PC-3 (cell line): ENCODE measurements at places on chromosomes 16 and 17. TPM values are rescaled to one million over a fixed set of nuclear protein-coding genes. Genes with fewer than 3 reads are reported as not detected.
A peak's percentile ranks its signal among the peaks of the same experiment; 100 is the strongest.

GRCh38 chr16:72787130-72787513 lies 260.8 kb downstream of the ZFHX3 start:
- H3K4me1 ChIP-seq = peaks cover 17% of the 10 kb centered on the region
- DNase-seq = no peak
- H3K4me3 ChIP-seq = peak overlapping the region; percentile 56
- no peaks in the 10 kb centered on the region for H3K36me3 ChIP-seq
- H3K27ac ChIP-seq = peak overlapping the region; percentile 63
- H3K27me3 ChIP-seq = no peaks in the 10 kb centered on the region

GRCh38 chr16:68389006-68389405 lies 59.3 kb downstream of the SMPD3 start:
- H3K4me3 ChIP-seq = no peak overlapping the region
- no peaks in the 10 kb centered on the region for H3K27me3 ChIP-seq
- no peak for DNase-seq
- no peaks in the 10 kb centered on the region for H3K4me1 ChIP-seq
- no peak overlapping the region for H3K27ac ChIP-seq

GRCh38 chr17:80021600-80021999 lies 14.1 kb downstream of the TBC1D16 start:
- no peak overlapping the region for H3K4me3 ChIP-seq
- no peak overlapping the region for H3K27ac ChIP-seq
- no peaks in the 10 kb centered on the region for H3K27me3 ChIP-seq
- H3K4me1 ChIP-seq = no peaks in the 10 kb centered on the region
- no peak for DNase-seq
- H3K36me3 ChIP-seq = no peaks in the 10 kb centered on the region

- H3K4me3 ChIP-seq = peak within 1 kb of the TSS; percentile 76
- 0 out of 2 replicates have a peak, but pooled peaks cover 5% of the 10 kb centered on the region for H3K4me1 ChIP-seq
- H3K36me3 ChIP-seq = no peaks in the 10 kb centered on the region
- no peaks in the 10 kb centered on the region for H3K27me3 ChIP-seq
Observed at GRCh38 chr16:1414532-1415260, at the start of gene UNKL. Gene UNKL (minus strand): TSS chr16:1414704. CDS start chr16:1414691, 13 bp downstream.

DNA sequence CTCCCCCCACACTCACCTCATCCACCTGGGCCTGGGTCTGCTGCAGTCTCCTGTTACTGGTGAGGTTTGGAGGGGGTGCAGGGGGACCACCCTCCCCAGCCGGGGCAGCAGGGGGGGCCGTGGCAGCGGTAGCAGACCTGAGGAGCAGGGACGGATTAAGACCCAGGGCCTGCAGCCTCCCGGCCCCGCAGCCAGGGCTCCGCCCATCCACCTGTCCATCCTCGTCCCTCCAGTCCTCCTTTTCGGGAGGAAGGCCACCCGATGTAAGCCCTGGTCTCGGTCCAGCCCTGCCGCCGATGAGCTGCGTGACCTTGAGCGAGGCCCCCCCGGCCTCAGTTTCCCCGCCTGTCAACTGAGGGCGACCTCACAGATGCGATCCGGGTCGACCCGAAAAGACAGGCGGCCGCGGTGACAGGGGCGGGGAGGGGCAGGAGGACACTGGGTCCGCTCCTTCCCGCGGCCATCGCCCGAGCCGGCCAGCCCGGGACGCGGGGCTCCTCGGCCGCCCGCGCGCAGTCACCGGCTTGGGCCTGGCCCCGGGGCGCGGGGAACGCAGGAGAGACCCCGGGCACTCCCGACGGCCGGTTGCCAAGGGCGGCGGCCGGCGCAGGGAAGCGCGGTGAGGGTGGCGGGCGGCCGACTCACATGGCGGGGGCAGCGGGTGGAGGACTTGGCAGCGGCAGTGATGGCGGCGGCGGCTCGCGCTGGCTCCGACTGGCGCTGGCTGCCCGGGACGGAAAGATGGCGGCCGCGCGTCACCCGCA lies at the start of gene VAMP2:
VAMP2 (minus strand) TSS at position 716 of the 764 bp plus-strand sequence; CDS start at position 647, 69 bp downstream.
- peak; percentile 60 for DNase-seq

GRCh38 chr16:58507963-58508670 lies 7.2 kb upstream of the SETD6 start:
- no peaks in the 10 kb centered on the region for H3K4me1 ChIP-seq
- no peak overlapping the region for H3K27ac ChIP-seq
- H3K27me3 ChIP-seq = no peaks in the 10 kb centered on the region
- no peak for DNase-seq
- H3K4me3 ChIP-seq = no peak overlapping the region
- no peaks in the 10 kb centered on the region for H3K36me3 ChIP-seq

DNA sequence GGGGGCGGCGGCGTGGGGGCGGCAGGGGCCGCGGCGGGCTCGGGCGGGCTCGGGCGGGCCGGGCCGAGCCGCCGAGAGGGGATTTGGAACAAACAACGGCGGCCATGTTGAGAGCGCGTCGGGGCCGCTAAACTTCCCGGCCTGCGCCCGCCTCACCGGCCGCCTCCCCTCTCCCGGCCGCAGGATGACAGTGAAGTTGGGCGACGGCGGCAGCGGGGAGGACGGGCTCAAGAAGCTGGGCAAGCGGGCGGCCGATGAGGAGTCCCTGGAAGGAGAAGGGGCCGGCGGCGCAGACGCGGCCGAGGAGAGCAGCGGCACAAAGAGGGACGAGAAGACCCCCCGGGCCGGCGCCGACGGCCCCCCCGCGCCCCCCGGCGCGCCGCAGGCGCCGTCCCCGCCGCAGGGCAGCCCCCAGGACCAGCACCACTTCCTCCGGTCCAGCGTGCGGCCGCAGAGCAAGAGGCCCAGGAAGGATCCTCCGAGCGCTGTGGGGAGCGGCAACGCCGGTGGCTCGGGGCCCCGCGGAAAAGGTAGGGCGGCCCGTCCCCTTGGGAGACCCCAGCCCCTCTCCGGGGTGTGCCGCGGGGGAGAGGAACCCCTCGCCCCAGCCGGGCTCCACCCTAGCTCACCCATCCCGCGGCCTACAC lies 2.4 kb downstream of the CRAMP1 start:
- peaks cover 20% of the 10 kb centered on the region for H3K4me1 ChIP-seq
- no peak overlapping the region for H3K27ac ChIP-seq

- H3K4me3 ChIP-seq = no peak overlapping the region
- H3K27me3 ChIP-seq = no peaks in the 10 kb centered on the region
- H3K36me3 ChIP-seq = no peaks in the 10 kb centered on the region
Observed at GRCh38 chr16:53715023-53715384, 11.0 kb downstream of the FTO start.

GRCh38 chr16:30949650-30950515 lies 1.0 kb downstream of the ORAI3 start:
- H3K27ac ChIP-seq = no peak overlapping the region
- peak overlapping the region; percentile 79 for H3K4me3 ChIP-seq
- no peaks in the 10 kb centered on the region for H3K27me3 ChIP-seq
- DNase-seq = peak; percentile 20

DNA sequence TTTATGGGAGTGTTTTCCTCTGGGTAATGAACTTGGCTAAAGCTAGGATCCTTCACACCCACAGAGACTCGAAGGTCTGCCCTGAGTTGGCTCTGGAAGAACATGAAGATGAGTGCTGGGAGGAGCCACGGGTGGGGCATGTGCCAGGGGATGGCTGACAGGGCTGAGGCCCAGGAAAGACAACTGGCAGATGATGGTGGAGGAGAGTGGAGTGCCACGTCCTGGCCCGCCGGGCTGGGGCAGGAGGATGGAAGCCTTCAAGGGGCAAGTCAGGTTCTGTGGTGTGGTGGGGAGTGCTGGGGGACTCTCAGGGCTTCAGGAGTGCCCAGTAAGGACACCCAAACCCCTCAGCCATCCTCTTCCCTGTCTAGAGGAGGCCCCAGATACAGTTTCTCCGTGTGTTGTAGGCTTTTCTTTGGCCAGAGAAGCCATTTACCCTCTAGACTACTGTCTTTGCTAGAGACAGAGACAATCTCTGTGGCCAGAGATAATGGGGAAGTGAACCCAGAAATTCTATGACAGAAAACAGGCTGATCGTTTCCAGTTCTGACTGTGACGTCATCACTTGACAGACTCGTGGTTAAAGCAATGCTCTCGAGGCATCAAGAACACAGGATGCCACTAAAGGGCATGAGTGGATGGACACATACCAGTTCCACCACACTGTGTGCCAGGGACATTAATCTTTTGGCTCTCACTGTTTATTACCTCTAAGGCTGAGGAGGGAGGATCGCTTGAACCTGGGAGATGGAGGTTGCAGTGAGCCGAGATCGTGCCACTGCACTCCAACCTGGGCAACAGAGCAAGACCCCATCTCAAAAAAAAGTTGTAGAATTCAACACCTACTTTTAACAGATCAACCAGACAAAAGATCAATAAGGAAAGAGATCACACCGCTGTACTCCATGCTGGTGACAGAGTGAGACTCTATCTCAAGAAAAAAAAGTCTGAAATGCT lies 18.6 kb upstream of the SLC5A10 start:
- H3K4me1 ChIP-seq = peaks cover 4% of the 10 kb centered on the region; the same call in 1 of the 2 replicates
- DNase-seq = no peak
- H3K36me3 ChIP-seq = peaks cover 12% of the 10 kb centered on the region; the same call in 1 of the 2 replicates
- H3K27ac ChIP-seq = no peak overlapping the region

DNA sequence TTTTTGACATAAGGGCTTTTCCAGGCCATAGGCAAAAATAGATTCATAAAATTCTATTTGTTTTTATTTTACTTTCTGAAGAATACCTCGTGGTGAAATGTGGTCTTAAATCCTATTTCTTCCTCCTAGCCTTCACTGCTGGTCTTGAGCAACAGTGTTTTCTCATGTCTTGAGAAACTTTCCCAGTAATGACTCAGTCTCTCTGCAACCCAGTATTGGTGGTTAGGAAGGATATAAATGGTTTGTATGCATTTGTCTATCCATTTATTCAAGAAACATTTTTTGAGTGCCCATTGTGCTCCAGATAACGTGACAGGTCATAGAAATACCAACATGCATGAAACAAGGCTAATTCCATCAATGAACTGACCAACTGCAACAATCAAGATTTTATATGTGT lies 213.9 kb downstream of the TMEM114 start:
- H3K27ac ChIP-seq = no peak overlapping the region
- H3K27me3 ChIP-seq = no peaks in the 10 kb centered on the region
- H3K4me3 ChIP-seq = no peak overlapping the region
- no peaks in the 10 kb centered on the region for H3K4me1 ChIP-seq

DNA sequence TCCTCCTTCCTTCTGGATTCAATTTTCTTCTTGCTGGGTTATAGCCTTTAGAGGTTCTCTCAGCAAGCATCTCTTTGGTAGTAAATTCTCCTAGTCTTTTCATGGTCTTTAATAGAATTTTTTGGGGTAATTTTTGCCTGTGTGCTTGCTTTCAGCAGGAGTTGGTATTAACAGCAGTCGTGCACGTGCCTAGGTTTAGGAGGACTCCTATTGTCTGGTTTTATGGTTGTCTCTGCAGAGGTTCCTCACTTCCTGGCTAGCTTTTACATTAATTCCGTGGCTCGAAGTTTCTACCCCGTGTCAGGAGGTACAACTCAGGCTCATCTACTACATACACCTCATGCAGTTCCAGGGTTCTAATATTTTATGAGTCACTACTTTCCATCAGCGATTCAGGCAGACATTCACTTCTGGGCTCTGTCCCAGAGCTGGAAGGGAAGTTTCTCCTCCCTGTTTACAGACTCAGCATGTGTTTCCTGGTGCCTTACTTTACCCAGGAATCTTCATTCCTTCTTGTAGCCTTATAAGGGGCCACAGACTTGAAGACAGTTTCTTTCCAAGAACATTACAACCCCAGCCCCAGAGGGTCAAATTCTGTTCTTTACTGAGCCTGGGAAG lies 643.6 kb downstream of the HS3ST4 start:
- H3K36me3 ChIP-seq = no peaks in the 10 kb centered on the region
- H3K27ac ChIP-seq = no peak overlapping the region
- no peak for DNase-seq

GRCh38 chr16:84532291-84532724 lies 27.8 kb upstream of the MEAK7 start:
- H3K36me3 ChIP-seq = no peaks in the 10 kb centered on the region
- no peak overlapping the region for H3K4me3 ChIP-seq
- no peak for DNase-seq
- no peaks in the 10 kb centered on the region for H3K4me1 ChIP-seq
- H3K27ac ChIP-seq = no peak overlapping the region
- H3K27me3 ChIP-seq = no peaks in the 10 kb centered on the region

DNA sequence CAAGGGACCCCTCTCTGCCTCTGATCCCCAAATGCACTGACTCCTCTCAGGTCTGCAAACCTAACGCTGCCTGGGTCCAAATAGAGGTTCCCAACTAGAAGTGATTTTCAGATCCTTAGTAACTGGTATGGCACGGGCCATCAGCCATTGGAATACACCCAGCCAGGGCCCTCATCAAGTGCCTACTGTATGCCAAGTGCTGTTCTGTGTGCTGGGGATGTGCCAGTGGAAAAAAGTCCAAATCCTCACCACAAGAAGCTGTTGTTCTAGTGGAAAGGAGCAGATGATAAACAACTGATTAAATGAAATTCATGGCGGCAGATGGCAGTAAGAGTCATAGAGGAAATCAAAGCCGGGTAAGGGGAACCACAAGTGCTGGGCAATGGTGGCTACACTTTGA lies 57.2 kb upstream of the MED9 start:
- no peak for DNase-seq
- no peak overlapping the region for H3K27ac ChIP-seq
- H3K4me3 ChIP-seq = no peak overlapping the region
- H3K36me3 ChIP-seq = no peaks in the 10 kb centered on the region

- H3K4me3 ChIP-seq = no peak overlapping the region
- no peak for DNase-seq
- H3K36me3 ChIP-seq = peaks cover 41% of the 10 kb centered on the region
- no peaks in the 10 kb centered on the region for H3K27me3 ChIP-seq
Observed at GRCh38 chr17:47812146-47812920, 9.3 kb downstream of the OSBPL7 start.

DNA sequence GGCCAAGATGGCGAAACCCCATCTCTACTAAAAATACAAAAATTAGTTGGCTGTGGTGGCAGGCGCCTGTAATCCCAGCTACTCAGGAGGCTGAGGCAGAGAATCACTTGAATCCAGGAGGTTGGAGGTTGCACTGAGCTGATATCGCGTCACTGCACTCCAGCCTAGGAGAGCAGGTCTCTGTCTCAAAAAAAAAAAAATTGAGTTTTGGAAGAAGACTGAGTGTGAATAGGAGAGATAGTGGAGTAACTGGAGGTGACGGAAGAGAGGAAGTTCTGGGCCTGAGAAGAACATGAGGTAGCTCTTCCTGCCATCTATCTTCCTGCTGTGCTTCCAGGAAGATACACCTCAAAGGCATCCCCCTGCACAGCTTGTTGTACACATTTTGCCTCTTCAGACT lies 11.4 kb downstream of the HOXB1 start:
- no peak for DNase-seq
- H3K4me1 ChIP-seq = peaks cover 27% of the 10 kb centered on the region
- no peaks in the 10 kb centered on the region for H3K27me3 ChIP-seq
- no peaks in the 10 kb centered on the region for H3K36me3 ChIP-seq
- H3K4me3 ChIP-seq = no peak overlapping the region

Gene SLC6A4
- not detected in 2 replicates for total RNA-seq

Gene SLC35G3
- not detected in 2 replicates for total RNA-seq

Gene ZG16
- total RNA-seq = not detected in 2 replicates

Gene PPP4C
- total RNA-seq = 116 and 117 TPM in 2 replicates
